ENCODE measurements at places on chromosomes 7 and 10. TPM values are rescaled to one million over a fixed set of nuclear protein-coding genes. Genes with fewer than 3 reads are reported as not detected.

VSTM4 gene
- not detected for polyA plus RNA-seq

P4HA1 gene
- 22.8 TPM for polyA plus RNA-seq

PBLD gene
- 0.45 TPM for polyA plus RNA-seq

HTRA1 gene
- not detected for polyA plus RNA-seq

ZMYND11 gene
- 26.6 TPM for polyA plus RNA-seq

VCL gene
- polyA plus RNA-seq, result 44.2 TPM

MTERF1 gene
- polyA plus RNA-seq, result 12.4 TPM

COL28A1 gene
- polyA plus RNA-seq, result not detected

SLC16A12 gene
- not detected for polyA plus RNA-seq

AOAH gene
- 2.8 TPM for polyA plus RNA-seq

GIMAP8 gene
- 1.4 TPM for polyA plus RNA-seq

OR2A5 gene
- polyA plus RNA-seq, result not detected

KCNK18 gene
- polyA plus RNA-seq, result not detected

XRCC2 gene
- 0.43 TPM for polyA plus RNA-seq

CAMK1D gene
- polyA plus RNA-seq, result 41.4 TPM

FAM131B gene
- polyA plus RNA-seq, result 0.38 TPM

AKR1C4 gene
- not detected for polyA plus RNA-seq

PNLIP gene
- polyA plus RNA-seq, result not detected

LIPJ gene
- not detected for polyA plus RNA-seq

FAM25G gene
- polyA plus RNA-seq, result not detected

OGDHL gene
- not detected for polyA plus RNA-seq

TEX47 gene
- not detected for polyA plus RNA-seq

IGF2BP3 gene
- polyA plus RNA-seq, result 5.4 TPM

DYNC1I1 gene
- polyA plus RNA-seq, result not detected

CDC14C gene
- polyA plus RNA-seq, result not detected

TRIM4 gene
- polyA plus RNA-seq, result 30.2 TPM

NEUROG3 gene
- not detected for polyA plus RNA-seq

GHRHR gene
- not detected for polyA plus RNA-seq

ADRA2A gene
- not detected for polyA plus RNA-seq

DLX6 gene
- polyA plus RNA-seq, result not detected

SLC13A1 gene
- polyA plus RNA-seq, result not detected

LRMDA gene
- not detected for polyA plus RNA-seq

MRLN gene
- not detected for polyA plus RNA-seq

AQP1 gene
- polyA plus RNA-seq, result not detected

FKBP9 gene
- polyA plus RNA-seq, result 0.30 TPM

ACBD7 gene
- not detected for polyA plus RNA-seq

EIF5AL1 gene
- polyA plus RNA-seq, result 0.18 TPM

UNCX gene
- polyA plus RNA-seq, result not detected

ZNF488 gene
- not detected for polyA plus RNA-seq

LIPK gene
- not detected for polyA plus RNA-seq

OPALIN gene
- not detected for polyA plus RNA-seq

VGF gene
- not detected for polyA plus RNA-seq

ADCY1 gene
- 0.18 TPM for polyA plus RNA-seq

OR2A1 gene
- not detected for polyA plus RNA-seq

HHEX gene
- polyA plus RNA-seq, result 134 TPM

TET1 gene
- polyA plus RNA-seq, result 1.0 TPM

HOXA5 gene
- not detected for polyA plus RNA-seq

KCNH2 gene
- 2.5 TPM for polyA plus RNA-seq

EGR2 gene
- 2.6 TPM for polyA plus RNA-seq

ANK3 gene
- polyA plus RNA-seq, result 19.5 TPM

CALN1 gene
- not detected for polyA plus RNA-seq

LIPF gene
- polyA plus RNA-seq, result not detected

ACTR3C gene
- polyA plus RNA-seq, result 5.2 TPM

MKI67 gene
- polyA plus RNA-seq, result 0.59 TPM
